ENCODE measurements at places on chromosomes 4 and X.
A peak's percentile ranks its signal among the peaks of the same experiment; 100 is the strongest.

GRCh38 chrX:23736030-23736429 lies 7.0 kb downstream of the ACOT9 start:
- DNase-seq, result no peak

DNA sequence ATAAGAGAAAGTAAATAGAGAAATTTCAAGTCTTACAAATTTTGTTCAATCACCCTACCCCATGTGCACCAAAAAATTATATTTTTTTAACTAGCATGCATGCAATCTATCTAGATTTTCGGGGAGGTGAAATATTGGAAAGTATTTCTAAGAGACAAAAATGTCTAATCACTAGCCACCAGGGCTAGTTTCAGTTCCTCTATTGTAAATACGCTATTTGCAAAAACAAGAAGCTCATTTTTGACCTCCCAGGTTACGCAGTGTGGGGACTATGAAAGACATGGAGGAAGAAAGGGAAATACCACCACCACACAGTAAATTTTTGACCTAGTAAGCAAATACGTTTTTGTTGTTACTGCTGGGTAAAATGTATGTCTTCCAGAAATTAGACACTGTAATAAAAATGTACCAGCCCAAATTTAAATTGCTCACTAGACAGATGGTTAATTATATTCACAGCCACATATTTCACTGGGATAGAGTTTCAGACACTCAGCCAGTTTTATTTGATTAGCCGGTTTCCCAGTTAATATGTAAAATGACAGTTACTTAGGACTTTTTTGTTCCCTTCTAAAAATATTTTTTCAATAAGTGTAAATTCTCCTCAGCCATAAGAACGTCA lies 2.2 kb downstream of the NEXMIF start:
- DNase-seq, result peak; percentile 53

DNA sequence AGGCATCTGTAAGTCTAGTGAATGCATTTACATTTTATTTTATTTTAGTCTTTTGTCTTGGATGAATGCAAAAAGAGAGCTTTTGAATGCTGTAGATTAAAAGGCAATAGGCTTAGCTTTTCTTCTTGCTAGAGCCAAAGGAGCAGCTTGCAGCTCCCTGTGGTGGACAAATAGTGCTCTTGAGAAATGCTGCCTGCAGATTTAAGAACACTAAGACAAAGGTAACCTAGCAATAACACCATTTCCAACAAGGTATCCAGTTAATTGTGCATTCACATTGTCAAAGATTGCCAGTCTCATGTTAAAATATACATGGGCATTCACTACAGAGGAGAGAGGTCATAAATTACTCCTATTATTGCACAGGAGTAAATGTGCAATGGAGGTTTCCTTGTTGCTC lies 859.2 kb upstream of the PRKX start:
- no peak for DNase-seq

DNA sequence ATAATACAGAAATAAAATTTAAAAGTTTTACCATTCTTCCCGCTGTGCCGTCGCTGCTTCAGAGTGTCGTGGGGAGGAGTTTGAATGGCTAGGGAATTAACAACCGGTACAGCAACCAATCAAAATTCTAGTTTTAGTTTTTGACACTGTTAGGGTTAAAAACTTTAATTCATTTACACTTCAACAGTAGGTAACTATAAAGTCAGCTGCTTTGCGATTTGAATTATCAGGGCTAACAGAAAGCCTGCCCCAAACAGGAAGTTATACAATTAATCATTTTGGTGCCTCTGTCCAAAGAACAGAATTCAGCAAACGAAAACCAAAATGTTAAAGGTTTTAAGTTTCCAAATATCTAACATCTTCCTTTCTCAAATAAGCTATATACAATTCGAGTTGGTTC lies 2.3 kb downstream of the HNRNPD start:
- DNase-seq, result peak; percentile 25

DNA sequence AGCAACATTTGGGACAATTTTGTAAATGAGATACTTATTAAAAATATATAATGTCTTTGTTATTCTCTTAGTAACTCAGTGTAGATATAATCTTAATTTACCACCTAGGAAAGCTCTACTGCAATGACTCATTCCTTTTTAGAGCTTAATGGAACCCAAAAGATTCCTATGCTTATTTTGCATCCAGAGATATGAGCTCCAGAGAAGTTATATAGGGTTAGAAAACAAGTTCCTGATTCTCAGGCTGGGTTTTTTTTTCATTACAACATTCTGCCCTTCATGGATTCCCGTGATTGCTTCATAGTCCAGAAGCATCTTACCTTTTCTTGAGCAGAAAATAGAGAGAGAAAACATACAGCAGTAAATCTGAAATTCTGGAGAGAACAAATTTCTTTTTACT lies 57.9 kb upstream of the CXCL8 start:
- peak; percentile 48 for DNase-seq

DNA sequence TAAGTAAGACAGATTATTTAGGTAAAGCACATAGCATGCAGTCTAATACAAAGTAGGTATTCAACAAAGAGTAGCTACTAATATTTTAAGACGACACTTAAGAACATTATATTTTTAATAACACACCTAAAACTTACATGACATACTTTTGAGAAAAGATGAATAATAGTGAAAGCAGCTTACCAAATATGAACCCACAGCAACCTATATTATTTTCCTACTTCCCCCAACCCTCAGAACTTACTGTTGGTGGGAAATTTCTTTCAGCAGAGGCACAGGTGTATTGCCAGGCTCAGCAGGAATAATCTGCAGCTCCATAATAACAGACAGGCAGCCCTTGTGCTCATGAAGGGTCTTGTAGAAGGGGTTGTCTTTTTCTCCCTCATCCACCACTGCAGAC lies 498.9 kb downstream of the GLUD2 start:
- DNase-seq, result no peak

DNA sequence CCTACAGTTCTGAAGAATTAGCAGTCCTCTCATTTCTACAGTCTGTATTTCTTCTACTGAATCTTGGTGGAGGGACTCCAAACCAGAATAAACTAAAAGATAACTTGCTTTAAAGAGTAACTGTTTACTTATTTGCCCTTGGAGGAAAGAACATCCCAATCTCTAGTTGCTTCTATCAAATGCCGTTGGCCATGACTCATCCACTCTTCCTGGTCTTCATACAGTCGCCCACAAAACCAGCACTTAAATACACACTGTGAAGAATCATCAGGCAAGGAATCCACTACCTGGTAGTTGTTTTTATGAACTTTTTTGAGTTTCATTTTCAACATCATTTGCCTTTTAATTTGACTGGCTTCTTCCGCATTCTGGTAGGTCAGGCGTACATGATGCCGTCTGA lies 14.2 kb downstream of the ZNF518B start:
- no peak for DNase-seq

- no peak for DNase-seq
Observed at GRCh38 chr4:91256043-91256442, 1047.7 kb upstream of the GRID2 start.

DNA sequence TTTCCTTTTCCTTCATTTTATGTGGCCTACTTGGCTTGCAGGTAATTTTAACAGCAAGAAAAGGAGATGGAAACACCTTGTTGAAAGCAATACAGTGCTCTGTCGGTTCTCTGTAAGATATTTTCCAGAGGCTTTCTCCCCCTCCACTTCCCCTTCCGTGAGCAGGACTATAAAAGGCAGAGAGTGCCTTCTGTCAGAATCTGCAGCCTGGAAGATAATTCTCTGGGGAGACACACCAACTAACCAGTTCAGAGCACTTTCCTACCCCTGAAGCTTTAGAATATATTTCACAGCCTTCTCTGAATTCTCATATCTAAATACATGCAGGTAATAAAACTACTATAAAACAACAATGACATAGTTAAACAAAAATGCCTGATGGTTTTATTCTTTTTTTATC lies 141.1 kb downstream of the IDS start:
- DNase-seq, result no peak

DNA sequence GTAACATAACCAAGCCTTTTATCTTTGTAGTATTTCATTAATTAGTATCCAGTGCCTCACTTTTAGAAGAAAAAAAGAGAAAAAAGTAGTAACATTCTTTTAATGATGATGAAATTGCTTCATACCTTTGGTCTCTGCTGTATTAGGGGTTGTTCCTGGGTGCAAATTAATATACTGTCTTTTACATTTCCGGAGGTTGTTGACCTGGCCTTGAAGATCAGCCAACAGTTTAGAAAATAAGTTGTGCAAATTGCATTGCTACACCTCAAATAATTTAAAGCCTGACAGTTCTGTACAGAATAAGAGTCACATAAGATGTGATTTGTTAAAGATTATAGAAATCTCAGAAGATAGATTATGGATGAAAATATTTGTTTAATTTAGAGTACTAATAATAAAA lies 3.8 kb downstream of the NFKB1 start:
- DNase-seq, result no peak

GRCh38 chr4:151567056-151567455 lies 158.1 kb downstream of the FHIP1A start:
- DNase-seq, result no peak

DNA sequence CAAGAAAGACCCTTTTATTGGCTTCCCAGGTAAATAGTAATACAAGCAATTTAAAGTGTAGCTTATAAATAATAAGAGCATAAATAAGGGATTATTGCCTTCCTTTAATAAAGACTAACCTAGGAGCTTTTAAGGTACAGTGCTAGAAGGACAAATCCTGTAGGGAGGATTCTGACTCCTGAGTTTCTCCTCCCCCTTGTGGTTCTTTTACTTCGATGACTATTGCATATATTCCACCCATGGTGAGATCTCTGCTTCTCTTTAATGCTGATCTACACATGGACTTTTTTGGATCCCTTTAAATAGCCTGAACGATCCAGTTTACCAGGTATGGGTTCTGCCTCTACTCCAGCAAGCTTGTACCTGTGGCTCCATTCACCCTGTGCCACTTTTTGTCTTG lies 2.5 kb downstream of the GALNT7 start:
- DNase-seq, result peak; percentile 48

DNA sequence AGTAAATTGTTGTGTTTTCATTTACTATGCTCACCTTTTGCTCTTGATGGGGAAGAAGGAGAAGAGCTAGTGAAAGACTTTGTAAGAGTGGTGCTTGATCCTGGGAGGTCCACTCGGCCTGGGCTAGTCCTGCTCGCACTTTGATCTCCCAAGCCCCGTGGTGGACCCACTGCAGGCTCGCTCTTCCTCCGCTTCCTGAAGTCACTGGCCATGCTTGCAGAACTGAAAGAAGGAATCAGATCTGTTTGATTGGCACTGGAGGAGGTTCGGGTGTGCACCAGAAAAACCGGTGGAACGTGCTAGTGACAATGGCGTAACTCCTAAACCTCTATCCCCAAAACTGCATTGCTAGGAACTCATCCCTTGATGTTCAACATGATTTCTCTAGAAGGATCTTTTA lies 91.5 kb upstream of the PDLIM3 start:
- DNase-seq, result no peak

DNA sequence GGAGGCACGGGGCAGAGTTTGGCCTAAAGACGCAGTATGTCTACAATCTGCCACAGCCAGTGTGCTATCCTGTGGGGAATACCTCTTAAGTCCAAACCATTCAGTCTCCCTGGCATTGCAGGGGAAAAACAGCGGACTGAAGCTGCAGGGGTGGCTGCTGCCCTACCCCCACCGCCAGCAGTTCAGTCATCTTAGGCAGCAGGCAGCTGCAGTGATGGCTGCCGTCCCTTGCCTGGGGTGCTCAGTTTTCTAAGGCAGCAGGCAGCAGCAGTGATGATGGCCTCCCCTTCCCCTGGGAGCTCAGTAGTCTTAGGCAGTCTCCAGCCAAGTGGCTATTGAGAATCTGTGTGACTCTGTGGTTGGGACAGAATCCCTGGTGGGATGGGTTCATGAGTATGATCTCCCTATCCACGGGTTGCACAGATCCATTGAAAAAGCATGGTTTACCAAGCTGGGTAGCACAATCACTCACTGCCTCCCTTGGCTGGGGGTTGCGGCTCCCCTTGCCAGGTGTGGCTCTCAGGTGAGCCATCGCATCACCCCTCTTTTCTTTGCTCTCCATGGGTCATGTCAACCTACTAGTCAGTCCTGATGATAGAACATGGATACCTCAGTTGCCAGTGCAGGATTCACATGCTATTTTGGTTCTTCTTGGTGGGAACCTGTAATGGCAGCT lies 48.9 kb upstream of the GRID2 start:
- DNase-seq, result no peak

GRCh38 chr4:98939438-98939837 lies 10.5 kb upstream of the EIF4E start:
- peak; percentile 68 for DNase-seq

GRCh38 chr4:83139514-83140156 lies 25.1 kb upstream of the PLAC8 start:
- no peak for DNase-seq

- DNase-seq, result no peak
Observed at GRCh38 chrX:152861116-152861515, 30.3 kb downstream of the NSDHL start.

DNA sequence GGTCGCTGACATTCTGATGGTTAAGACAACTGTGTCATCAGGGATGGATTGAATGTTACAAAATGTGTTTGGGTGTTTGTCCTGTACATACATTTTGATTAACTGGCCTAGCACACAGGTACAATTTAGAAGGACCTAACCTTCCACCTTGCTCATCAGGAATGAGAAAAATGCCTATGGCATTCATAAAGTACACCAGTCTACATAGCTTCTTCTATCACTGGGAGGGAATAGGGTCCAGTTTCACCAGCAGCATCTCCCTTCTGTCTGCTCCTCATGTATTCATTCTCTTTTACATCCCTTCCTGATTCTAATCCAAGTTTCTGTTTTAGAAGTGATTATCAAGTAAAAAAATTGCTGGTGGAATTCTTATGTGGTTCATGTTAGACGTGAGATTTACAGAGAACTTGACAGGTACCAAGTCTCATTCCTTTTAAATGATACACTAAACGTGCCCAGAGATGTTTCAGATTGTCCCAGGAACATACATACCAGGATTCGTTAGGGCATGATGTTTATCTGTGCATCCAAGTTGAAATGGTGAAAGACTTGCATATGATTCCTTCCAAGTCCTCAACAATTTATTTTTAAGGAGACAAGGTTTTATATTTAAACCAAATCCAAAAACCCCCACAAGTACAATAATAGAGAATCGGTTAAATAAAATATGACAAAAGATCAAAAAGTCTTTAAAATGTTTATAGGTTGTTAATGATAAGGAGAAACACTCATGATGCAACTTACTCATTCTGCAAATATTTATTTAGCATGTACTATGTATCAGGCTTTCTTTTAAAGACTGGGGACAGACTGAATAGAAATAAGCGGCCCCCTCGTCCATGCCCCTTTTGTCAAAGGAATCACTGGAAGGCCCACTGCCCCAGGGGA lies 359.1 kb downstream of the ZNF674 start:
- DNase-seq, result no peak

GRCh38 chrX:103376979-103377324 lies 614 bp downstream of the BEX3 start:
- DNase-seq, result no peak

- DNase-seq, result no peak
Observed at GRCh38 chr4:25915353-25915705, 1.3 kb downstream of the SMIM20 start.

Data from suppressor macrophage treated with lipopolysaccharide for 1 hour (primary cell).